Upper lobe of right lung (tissue), 1 donor: ENCODE measurements at places on chromosomes 7 and 10.

DNA sequence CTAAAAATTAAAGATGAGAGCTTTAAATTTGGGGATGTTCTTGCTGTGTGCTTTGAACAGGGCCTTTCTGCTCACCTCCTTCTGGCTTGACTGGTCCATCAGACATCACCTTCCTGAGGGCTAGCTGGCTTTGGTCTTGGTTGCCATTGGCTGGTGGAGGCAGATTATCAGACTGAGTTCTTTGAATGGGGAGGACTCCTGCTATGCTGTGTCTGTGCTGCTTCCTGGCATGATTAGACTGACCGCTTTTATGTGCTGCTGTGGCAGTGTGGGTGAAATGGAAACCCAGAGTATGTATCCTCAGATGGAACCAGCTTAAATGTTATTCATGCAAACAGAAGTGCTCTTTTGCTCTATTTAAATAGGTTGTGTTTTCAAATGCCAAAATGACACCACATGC, 341.6 kb downstream of the PCLO start:
- DNase-seq: no peak

GRCh38 chr7:76259124-76260093, 43.1 kb upstream of the HSPB1 start:
- DNase-seq: no peak

- no peak for DNase-seq
Observed at GRCh38 chr7:134153493-134154136, 26.5 kb downstream of the LRGUK start.

DNA sequence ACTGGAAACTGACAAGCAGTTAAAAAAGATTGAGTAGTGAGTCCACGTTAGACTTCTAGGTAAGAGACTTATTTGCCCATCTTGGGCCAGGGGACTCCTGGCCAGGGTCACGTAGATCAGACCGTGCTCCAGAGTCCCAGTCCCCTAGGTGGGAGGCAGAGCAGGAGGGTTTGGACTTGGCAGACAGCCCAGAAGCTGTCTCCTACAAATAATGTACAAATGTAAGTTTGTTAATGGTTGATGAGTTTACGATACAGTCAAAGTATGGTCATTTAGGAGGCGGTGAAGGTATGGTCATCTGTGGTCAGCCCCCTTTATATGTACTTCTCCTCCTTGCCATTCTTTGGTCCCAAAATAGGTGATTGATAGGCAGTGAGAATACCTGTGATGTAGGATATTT, 28.2 kb downstream of the INPP5F start:
- DNase-seq: no peak

DNA sequence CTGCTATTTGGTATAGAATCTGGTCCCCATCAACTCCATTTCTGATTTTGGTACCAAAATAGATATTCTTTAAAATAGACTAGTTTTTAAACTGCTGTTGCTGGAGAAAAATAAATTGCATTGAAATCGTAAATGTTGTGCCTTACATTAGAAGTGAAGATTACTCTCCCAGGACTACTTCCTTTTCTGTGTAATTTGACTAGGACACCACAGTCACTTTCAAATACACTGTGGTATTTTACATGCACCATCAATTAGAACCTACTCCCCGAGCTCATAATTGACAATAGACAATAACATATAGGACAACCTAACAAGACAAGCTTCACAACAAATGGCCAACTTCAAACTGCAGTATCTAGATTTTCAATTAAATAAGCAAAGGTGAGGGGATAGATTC, 211.5 kb downstream of the DGKB start:
- DNase-seq: no peak

GRCh38 chr10:12466704-12467305, 117.5 kb downstream of the CAMK1D start:
- DNase-seq: no peak

DNA sequence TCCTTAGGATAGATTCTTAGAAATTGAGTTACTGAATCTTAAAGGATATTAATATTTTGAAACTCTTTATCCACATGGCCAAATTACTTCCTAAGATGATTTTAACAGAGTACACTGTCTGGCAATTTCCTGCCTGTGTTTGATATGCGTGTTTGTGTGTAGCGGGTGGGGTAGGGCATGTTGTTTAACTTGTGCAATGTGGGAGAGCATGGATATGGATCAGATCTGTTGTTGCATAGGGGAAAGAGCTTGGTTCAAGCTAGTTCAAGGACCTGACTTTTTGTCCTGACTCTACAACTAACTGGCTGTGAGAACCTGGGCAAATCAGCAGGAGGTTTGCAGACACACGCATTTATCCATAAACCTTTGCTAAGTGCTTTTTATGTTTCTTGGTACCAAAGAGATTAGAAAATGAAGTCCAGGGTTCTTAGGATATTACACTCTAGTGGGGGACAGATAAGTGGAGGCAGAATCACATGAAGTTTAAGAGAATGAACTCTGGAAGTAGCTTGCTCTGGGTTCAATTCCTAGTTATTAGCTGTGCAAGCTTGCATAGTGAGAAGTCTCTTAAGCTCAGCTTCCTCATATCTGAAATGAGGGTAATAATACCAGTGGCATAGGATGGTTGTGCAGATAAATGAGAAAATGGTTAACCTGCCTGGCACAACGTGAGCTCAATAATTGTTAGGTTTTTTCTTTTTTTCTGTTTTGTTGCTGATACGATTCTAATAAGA, 96.3 kb upstream of the PRR15 start:
- DNase-seq: no peak

- DNase-seq: no peak
Observed at GRCh38 chr7:81013083-81013817, 94.4 kb upstream of the SEMA3C start.
